ENCODE measurements at places on chromosomes 3 and 15.
A peak's percentile ranks its signal among the peaks of the same experiment; 100 is the strongest.

GRCh38 chr3:14598143-14598569 lies 53.4 kb upstream of the CCDC174 start:
- H3K4me3 ChIP-seq: no peak overlapping the region
- no peaks in the 10 kb centered on the region for H3K27me3 ChIP-seq
- H3K36me3 ChIP-seq: no peaks in the 10 kb centered on the region
- no peak overlapping the region for H3K27ac ChIP-seq
- DNase-seq: peak; percentile 69

GRCh38 chr3:74518610-74519009 lies 95.8 kb downstream of the CNTN3 start:
- no peaks in the 10 kb centered on the region for H3K4me1 ChIP-seq
- no peak for DNase-seq
- no peaks in the 10 kb centered on the region for H3K36me3 ChIP-seq
- no peak overlapping the region for H3K27ac ChIP-seq
- H3K27me3 ChIP-seq: no peaks in the 10 kb centered on the region
- H3K4me3 ChIP-seq: no peak overlapping the region

- H3K36me3 ChIP-seq: no peaks in the 10 kb centered on the region
- no peak overlapping the region for H3K4me3 ChIP-seq
- no peaks in the 10 kb centered on the region for H3K4me1 ChIP-seq
- H3K27ac ChIP-seq: no peak overlapping the region
- no peak for DNase-seq
These were observed 41.4 kb upstream of the VEPH1 start for GRCh38 chr3:157544501-157545130.

- DNase-seq: no peak
- no peaks in the 10 kb centered on the region for H3K36me3 ChIP-seq
- no peak overlapping the region for H3K4me3 ChIP-seq
- H3K27ac ChIP-seq: no peak overlapping the region
- no peaks in the 10 kb centered on the region for H3K4me1 ChIP-seq
- H3K27me3 ChIP-seq: no peaks in the 10 kb centered on the region
These were observed 206.9 kb downstream of the ZNF385D start for GRCh38 chr3:21544076-21544462.

DNA sequence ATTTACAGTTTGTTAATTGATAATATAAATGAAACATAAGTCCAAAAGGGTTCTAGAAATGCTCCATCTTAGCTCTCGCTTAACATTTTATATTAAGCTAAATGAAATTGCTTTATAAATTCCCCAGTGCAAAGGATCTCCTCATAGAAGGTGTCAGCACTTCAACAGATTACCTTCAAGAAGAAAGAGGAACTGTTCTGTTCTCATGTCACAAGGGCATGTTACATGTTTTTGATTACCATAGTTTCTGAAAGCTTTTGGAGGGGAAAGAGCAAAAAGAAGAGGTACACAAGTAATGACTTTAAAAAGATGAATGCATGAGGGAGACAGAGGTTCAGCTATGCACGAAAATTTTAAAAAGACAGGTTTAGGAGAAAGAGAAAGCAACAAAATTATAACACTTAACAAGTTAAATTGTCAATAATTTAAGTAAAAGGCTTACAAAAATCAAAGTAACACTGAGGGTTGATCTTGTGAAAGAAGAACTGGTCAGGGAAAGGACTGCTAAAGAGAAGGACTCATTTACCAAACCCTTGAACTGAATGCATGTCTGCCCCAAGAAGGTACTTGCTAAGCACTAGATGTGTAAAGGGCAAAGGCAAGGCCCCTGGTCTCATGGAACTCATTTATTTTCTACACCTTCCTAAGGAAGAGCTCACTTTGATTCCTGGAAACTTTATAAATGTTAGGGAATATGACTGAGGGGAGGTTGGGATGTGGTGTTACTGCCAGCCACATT lies 45.1 kb downstream of the CCDC191 start:
- H3K36me3 ChIP-seq: no peaks in the 10 kb centered on the region
- no peak overlapping the region for H3K27ac ChIP-seq
- no peak overlapping the region for H3K4me3 ChIP-seq
- no peak for DNase-seq

GRCh38 chr3:51353691-51354090 lies 31.4 kb upstream of the MANF start:
- H3K27ac ChIP-seq: no peak overlapping the region
- no peak for DNase-seq
- H3K27me3 ChIP-seq: no peaks in the 10 kb centered on the region
- no peaks in the 10 kb centered on the region for H3K36me3 ChIP-seq

- H3K27ac ChIP-seq: no peak overlapping the region
- no peak overlapping the region for H3K4me3 ChIP-seq
- no peaks in the 10 kb centered on the region for H3K27me3 ChIP-seq
- no peaks in the 10 kb centered on the region for H3K36me3 ChIP-seq
These were observed 51.1 kb downstream of the MAP2K5 start for GRCh38 chr15:67593562-67593961.

- DNase-seq: no peak
- no peaks in the 10 kb centered on the region for H3K27me3 ChIP-seq
- no peaks in the 10 kb centered on the region for H3K4me1 ChIP-seq
- H3K27ac ChIP-seq: no peak overlapping the region
- no peak overlapping the region for H3K4me3 ChIP-seq
- H3K36me3 ChIP-seq: no peaks in the 10 kb centered on the region
These were observed 313.7 kb upstream of the COL8A1 start for GRCh38 chr3:99324636-99325203.

DNA sequence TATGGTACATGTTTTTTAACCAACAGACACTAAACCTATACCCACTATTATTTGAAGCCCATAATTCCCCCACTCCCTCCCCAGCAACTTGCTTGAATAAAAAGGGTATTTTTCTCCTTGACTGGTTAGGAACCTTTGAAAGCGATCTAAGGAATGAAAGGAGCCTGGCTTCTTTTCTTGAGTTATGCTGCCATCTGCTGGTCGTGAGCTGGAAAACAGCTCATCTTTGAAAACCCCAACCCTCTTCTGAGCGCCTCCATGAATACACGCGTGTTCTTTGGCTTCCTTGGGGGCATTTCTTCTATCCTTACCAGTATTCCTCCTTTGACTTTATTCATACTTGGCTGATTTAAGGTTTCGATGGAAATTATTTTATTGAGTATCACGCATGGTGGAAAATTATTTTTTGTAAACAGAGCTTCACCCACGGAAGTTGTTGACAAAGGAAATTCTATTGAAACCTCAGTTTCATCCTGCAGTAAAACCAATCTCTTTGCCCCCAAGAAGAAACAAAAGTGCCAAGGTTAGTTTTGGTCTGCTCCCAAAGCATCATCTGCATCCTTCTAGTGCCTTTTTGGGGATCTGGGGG lies 171.6 kb downstream of the SV2B start:
- H3K4me3 ChIP-seq: no peak overlapping the region
- no peaks in the 10 kb centered on the region for H3K4me1 ChIP-seq
- H3K27me3 ChIP-seq: no peaks in the 10 kb centered on the region
- no peaks in the 10 kb centered on the region for H3K36me3 ChIP-seq
- H3K27ac ChIP-seq: no peak overlapping the region
- DNase-seq: peak; percentile 59

DNA sequence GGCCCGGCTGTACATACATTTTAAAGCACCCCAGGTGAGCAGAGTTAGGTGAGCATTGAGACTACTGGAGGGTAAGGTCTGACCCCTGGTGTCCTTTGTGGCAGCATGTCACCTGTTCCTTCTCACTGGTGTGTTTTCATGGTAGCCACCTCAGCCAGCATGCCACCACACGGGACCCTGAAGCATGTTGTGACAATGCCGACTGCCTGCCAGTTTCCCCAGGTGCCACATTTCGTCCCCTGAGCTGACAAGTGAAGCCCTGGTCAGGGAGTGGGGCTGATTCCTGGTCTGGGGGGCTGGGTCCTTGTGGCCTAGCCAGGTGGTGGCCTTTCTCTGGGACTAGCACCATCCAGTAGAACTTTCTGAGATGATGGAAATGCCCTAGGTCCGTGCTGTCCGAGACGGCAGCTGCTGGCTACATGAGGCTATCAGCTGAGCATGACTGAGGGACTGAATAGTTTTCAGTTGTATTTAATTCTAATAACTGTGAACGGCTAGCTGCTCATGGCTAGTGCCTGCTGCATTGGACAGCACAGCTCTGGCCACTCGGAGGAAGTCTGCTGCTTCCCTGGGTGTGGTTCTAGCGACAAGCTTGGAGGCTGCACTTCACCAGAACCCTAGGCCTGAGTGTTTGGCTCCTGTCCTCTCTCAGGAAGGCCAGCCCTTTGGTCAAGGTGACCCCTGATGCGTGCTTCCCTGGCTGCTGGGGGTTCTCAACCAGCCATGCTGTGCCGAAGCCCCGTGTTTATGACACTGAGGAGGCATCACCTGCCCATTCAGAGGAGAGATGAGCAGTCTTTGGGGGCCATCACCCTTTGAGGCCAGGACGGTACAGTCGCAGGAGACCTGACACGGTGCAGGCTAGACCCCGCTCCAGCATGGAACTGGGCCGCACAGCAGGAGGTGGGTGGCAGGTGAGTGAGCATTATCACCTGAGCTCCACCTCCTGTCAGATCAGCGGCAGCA lies 3.9 kb downstream of the C3orf22 start:
- H3K36me3 ChIP-seq: no peaks in the 10 kb centered on the region
- peak; percentile 18 for DNase-seq
- no peaks in the 10 kb centered on the region for H3K4me1 ChIP-seq

DNA sequence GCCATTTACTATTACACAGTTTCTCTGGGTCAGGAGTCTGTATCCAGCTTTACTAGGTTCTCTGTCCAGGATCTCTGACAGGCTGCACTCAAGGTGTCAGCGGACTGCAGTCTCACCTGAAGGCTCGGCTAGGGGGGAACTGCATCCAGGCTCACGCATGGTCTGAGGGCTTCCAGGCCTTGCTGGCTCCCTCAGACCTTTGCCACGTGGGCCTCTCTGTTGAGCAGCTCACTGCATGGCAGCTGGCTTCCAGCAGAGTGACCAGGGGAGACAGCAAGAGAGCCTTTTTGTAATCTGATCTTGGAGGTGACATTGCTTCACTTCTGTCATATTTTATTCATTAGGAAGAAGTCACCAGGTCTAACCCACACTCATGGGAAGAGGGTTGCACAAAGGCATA lies 152.3 kb downstream of the CACNA2D3 start:
- H3K27me3 ChIP-seq: no peaks in the 10 kb centered on the region
- H3K27ac ChIP-seq: no peak overlapping the region
- H3K36me3 ChIP-seq: no peaks in the 10 kb centered on the region
- H3K4me1 ChIP-seq: no peaks in the 10 kb centered on the region
- DNase-seq: no peak

DNA sequence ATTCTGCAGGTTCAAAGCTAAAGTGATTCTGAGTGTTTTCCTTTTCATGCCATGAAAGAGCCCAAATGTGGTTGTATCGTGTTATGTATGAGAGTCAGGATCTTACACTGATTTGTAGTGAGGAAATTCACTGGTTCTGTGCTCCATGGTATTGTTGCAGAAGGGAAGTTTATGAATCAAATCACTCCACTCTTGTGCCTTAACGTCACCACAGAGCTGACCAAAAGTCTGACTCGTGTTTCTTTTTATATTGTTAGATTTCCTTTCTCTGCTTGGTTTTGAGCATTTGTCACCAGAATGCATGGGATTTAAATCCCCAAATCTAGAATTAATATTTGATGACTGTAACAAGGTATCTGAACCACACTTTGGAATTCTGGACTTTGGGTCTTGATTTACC lies 29.1 kb upstream of the SLC30A4 start:
- peaks cover 5% of the 10 kb centered on the region for H3K4me1 ChIP-seq
- no peak overlapping the region for H3K27ac ChIP-seq
- H3K36me3 ChIP-seq: no peaks in the 10 kb centered on the region
- H3K4me3 ChIP-seq: no peak overlapping the region
- no peaks in the 10 kb centered on the region for H3K27me3 ChIP-seq

GRCh38 chr3:130900959-130901358 lies 7.1 kb downstream of the ATP2C1 start:
- no peak overlapping the region for H3K27ac ChIP-seq
- no peak overlapping the region for H3K4me3 ChIP-seq
- no peak for DNase-seq
- peaks cover 20% of the 10 kb centered on the region for H3K4me1 ChIP-seq
- no peaks in the 10 kb centered on the region for H3K36me3 ChIP-seq

DNA sequence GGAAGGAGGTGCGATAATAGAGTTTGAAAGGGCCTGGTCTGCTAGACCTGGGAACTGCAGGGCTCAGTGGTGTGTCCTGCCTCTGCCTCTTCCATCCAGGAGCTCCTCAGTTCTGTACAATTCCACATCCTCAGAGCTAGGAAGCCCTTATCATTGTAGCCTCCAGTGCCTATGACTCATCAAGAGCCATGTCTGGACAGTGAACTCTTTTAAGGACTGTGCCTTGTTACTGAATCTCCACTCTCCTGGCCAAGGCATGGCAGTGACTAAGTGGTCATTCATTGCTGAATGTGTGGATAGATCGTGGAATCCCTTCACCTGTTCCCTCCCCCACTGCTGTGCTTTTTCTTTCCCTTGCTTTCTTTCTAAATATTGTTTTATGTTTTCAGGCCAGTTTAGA lies 2.9 kb downstream of the TIMP4 start:
- DNase-seq: no peak
- no peaks in the 10 kb centered on the region for H3K27me3 ChIP-seq
- H3K4me1 ChIP-seq: peaks cover 23% of the 10 kb centered on the region
- no peaks in the 10 kb centered on the region for H3K36me3 ChIP-seq
- no peak overlapping the region for H3K4me3 ChIP-seq

- no peak overlapping the region for H3K4me3 ChIP-seq
- no peaks in the 10 kb centered on the region for H3K36me3 ChIP-seq
- H3K4me1 ChIP-seq: no peaks in the 10 kb centered on the region
- H3K27ac ChIP-seq: no peak overlapping the region
These were observed 25.0 kb downstream of the FHIT start for GRCh38 chr3:61226166-61226686.
